ENCODE measurements at places on chromosomes 3 and 15. TPM values are rescaled to one million over a fixed set of nuclear protein-coding genes. Genes with fewer than 3 reads are reported as not detected.

PARP15 gene
- total RNA-seq: 0.29 TPM

TUSC7 gene
- total RNA-seq: not detected

FSIP1 gene
- total RNA-seq: 1.5 TPM

DNA sequence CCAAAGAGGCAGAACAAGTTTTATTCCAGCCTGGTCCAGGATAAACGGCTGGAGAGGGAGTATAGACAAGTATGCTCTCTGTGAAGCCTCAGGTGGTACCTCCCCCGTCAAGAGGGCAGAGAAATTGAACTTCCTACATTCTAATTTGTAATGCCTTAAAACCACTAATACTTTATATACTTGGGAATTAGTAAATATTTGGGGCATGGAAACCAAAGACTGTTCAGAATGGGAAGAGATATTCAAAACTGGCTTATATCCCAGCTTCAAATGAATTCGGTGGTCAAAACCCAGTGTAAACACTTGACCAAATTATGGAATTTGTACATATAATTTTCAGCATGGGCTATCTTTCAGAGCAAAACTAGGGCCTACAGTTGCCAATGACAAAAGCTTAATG lies 122.6 kb downstream of the FBN1 start:
- no peak for DNase-seq

- no peak for DNase-seq
These were observed 4.5 kb upstream of the MGA start for GRCh38 chr15:41655716-41656115.

DNA sequence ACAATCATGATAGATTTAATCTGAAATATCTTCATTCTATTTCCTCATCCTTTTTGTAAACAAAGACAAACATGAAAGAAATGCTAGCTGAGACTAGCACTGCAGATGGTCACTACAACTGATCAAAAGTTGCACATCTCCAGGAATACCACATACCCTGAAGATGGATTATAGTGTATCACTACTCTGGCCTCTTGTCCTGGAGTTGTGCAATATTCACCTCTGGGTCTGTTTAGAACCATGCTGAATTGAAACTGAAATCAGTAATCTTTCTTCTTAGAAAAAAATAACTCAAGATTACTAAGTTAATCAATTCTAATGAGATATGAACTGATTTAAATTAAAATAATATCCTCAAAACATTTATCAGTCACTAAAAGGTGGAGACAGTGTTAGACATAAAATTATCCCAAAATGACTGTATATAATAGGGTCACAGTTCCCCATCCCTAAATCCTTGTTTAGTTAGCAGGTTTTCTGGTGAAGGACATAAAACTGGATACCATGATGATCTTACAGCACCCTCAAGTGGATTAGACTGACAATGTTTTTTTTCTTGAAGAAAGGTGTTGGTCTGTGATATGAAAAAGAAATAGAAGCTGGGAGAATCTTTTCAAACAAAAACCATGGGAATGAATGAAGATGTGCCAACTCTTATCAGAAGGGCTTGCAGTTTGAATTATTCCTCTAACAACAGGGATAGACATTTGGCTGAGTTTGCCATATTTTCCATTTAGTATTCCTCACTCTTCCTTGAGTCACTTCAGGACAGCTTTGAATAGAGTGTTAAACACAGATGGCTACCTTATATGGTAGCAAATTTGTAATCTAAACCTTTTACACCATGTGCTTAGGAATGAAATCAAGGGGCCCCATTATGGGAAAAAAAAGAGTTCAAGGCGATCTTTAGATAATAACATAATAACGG lies 7.1 kb upstream of the TTC14 start:
- DNase-seq: no peak

DNA sequence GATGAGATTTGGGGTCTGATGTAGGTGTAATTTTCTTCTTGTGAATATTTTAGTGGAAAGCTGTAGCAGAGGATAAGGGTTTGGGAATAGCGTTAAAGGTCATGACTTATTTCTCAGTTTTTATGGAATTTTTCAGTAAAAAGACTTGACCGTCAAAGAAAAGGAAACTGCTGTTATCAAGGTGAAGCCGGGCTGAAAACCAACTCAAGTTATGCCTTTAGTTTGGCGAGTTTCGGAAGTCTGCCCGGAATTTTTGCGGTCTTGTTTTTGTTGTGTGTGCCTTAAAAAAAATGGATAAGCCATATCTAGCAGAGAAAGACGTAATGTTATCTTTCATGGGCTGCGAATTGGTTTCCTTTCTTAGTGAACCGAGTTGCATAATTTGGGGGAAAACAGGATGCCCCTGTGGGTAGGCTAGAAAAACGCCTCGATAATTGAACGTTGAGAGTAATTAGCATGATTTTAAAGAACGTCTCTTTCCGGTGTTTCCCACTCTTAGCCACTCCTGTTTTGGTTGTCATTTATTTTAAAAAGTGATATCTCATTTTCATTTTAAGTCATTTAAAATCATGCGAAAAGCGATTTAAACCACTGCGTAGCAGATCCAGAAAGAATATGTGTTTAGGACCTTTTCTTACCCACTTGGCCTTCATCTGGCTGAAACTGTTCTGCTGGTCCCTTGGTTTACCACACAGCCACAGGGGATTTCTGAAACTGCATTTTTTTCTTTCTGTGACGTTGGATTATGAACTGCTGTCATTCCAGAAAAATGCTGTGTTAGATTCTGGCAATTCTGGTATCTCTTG lies 1.1 kb downstream of the NFKBIZ start:
- DNase-seq: no peak

GRCh38 chr3:153670577-153670976 lies 450.6 kb upstream of the ARHGEF26 start:
- DNase-seq: no peak

- DNase-seq: no peak
These were observed 400.2 kb downstream of the MCTP2 start for GRCh38 chr15:94631608-94632007.

GRCh38 chr3:52645549-52645948 lies 40.2 kb downstream of the PBRM1 start:
- no peak for DNase-seq

DNA sequence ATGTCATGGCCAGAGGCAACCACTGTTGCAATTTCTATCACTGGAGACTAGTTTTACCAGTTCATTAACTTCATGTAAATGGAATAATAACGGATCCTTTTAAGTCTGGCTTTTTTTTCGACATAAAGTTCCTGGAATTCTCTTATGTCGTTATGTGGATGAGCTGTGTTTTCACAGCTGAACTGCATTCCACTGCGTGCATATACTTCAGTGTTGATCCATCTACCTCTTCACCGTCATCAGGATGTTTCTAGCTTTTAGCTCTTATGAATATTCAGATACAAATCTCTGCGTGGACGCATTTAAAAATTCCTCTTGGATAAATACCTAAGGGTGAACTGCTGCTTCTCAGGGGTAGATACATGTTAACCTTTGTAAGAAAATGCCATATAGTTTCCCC lies 15.6 kb upstream of the CYFIP1 start:
- no peak for DNase-seq

- DNase-seq: no peak
These were observed 19.9 kb downstream of the RBPMS2 start for GRCh38 chr15:64755427-64755940.

- peak; percentile 79 for DNase-seq
These were observed 160.5 kb downstream of the FGF12 start for GRCh38 chr3:192566706-192567290.
